ENCODE measurements at places on chromosomes 1 and 21. TPM values are rescaled to one million over a fixed set of nuclear protein-coding genes. Genes with fewer than 3 reads are reported as not detected.
A peak's percentile ranks its signal among the peaks of the same experiment; 100 is the strongest.

The MCOLN3 gene
- total RNA-seq: 0.68 TPM

The DENND2C gene
- total RNA-seq: 0.30 TPM

The DMBX1 gene
- not detected for total RNA-seq

The MARK1 gene
- total RNA-seq: not detected

The VWA5B1 gene
- total RNA-seq: not detected

The FMO5 gene
- total RNA-seq: 0.09 TPM

The KCNK1 gene
- 5.4 TPM for total RNA-seq

- DNase-seq: no peak
- H3K4me3 ChIP-seq: no peak overlapping the region
- H3K27ac ChIP-seq: peak overlapping the region; percentile 21
- peaks cover 80% of the 10 kb centered on the region for H3K36me3 ChIP-seq
- peaks cover 37% of the 10 kb centered on the region for H3K4me1 ChIP-seq
These were observed 38.1 kb downstream of the RCSD1 start for GRCh38 chr1:167668108-167668507.

GRCh38 chr21:46195595-46196195, 11.4 kb upstream of the SPATC1L start:
- H3K4me3 ChIP-seq: no peak overlapping the region

- H3K27ac ChIP-seq: no peak overlapping the region
- H3K4me1 ChIP-seq: peaks cover 5% of the 10 kb centered on the region
- no peaks in the 10 kb centered on the region for H3K27me3 ChIP-seq
- H3K4me3 ChIP-seq: no peak overlapping the region
These were observed 162.5 kb downstream of the APP start for GRCh38 chr21:26007951-26008498.

GRCh38 chr1:89986020-89986419, 8.9 kb upstream of the ZNF326 start:
- H3K4me1 ChIP-seq: peaks cover under 1% of the 10 kb centered on the region
- no peaks in the 10 kb centered on the region for H3K36me3 ChIP-seq
- no peak overlapping the region for H3K27ac ChIP-seq
- no peak for DNase-seq
- no peak overlapping the region for H3K4me3 ChIP-seq

GRCh38 chr1:84166797-84167196, 22.7 kb downstream of the PRKACB start:
- peaks cover 10% of the 10 kb centered on the region for H3K36me3 ChIP-seq
- DNase-seq: no peak
- no peak overlapping the region for H3K4me3 ChIP-seq
- H3K27ac ChIP-seq: no peak overlapping the region

GRCh38 chr21:24785033-24785432, 822.2 kb downstream of the MRPL39 start:
- DNase-seq: no peak
- H3K27ac ChIP-seq: no peak overlapping the region

DNA sequence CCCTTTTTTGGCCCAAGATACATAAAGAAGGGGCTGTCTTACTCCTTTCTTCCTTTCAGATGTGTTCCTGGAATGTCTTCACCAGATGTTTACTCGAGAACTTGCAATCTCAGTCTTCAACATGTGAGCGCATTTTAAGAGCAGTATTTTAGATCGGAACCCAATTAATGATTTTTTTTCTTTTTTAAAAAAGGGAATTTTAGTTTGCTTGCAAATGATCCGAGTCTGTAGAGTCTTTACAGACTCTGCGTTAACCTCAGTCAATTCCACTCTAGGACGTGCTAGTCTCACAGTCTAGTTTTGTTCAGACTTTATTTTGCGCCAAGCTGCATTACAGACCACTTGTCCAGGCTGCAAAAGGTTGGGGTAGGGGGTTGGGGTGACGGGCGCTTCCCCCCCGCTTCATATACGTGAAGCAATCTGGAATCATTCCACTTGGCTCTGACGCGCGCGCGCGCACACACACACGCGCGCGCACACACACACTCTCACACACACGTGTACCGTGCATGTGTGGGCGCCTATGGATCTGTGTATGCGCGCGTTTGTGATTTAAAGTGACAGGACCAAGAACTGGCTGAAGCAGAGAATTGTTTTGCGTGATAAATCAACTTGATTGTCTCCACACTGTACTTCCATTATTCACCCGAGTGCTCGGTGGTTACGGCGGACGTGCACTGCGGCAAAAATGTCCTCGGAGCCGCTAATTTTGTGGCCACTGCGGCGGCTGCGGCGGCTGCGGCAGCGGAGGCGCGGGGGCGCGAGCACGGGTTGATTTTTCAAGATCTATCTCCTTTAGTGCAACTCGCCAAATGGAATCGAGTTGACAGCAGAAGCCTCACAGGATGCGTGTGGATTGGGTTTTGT, 25.6 kb upstream of the NFIA start:
- peak overlapping the region; percentile 75 for H3K4me3 ChIP-seq
- H3K4me1 ChIP-seq: peaks cover 16% of the 10 kb centered on the region
- H3K36me3 ChIP-seq: no peaks in the 10 kb centered on the region
- no peak overlapping the region for H3K27ac ChIP-seq
- no peak for DNase-seq

DNA sequence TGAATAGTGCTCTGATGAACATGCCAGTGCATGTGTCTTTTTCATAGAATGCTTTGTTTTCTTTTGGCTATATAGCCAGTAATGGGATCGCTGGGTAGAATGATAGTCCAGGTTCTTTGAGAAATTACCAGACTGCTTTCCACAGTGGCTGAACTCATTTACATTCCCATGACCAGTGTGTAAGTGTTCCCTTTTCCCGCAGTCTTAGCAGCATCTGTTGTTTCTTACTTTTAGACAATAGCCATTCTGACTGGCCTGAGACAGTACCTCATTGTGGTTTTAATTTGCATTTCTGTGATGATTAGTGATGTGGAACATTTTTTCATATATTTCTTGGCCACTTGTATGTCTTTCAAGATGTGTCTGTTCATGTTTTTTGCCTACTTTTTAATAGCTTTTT, 784.5 kb downstream of the USP25 start:
- no peaks in the 10 kb centered on the region for H3K36me3 ChIP-seq
- no peaks in the 10 kb centered on the region for H3K4me1 ChIP-seq

GRCh38 chr1:44294588-44295007, 60.5 kb downstream of the ERI3 start:
- H3K4me3 ChIP-seq: no peak overlapping the region
- peaks cover 14% of the 10 kb centered on the region for H3K36me3 ChIP-seq
- no peak for DNase-seq
- H3K27me3 ChIP-seq: no peaks in the 10 kb centered on the region
- H3K4me1 ChIP-seq: no peaks in the 10 kb centered on the region
- no peak overlapping the region for H3K27ac ChIP-seq

GRCh38 chr1:29981586-29982239, 741.7 kb downstream of the MATN1 start:
- H3K4me1 ChIP-seq: no peaks in the 10 kb centered on the region
- no peak overlapping the region for H3K4me3 ChIP-seq
- H3K36me3 ChIP-seq: no peaks in the 10 kb centered on the region
- H3K27me3 ChIP-seq: no peaks in the 10 kb centered on the region

GRCh38 chr1:220410611-220411010, 117.3 kb upstream of the MARK1 start:
- no peak for DNase-seq
- peaks cover 7% of the 10 kb centered on the region for H3K27me3 ChIP-seq
- H3K36me3 ChIP-seq: no peaks in the 10 kb centered on the region
- no peak overlapping the region for H3K4me3 ChIP-seq

- H3K4me3 ChIP-seq: no peak overlapping the region
- no peak overlapping the region for H3K27ac ChIP-seq
- H3K4me1 ChIP-seq: no peaks in the 10 kb centered on the region
- H3K27me3 ChIP-seq: peaks cover 2% of the 10 kb centered on the region
- DNase-seq: no peak
These were observed 20.6 kb downstream of the PADI2 start for GRCh38 chr1:17098446-17099317.

DNA sequence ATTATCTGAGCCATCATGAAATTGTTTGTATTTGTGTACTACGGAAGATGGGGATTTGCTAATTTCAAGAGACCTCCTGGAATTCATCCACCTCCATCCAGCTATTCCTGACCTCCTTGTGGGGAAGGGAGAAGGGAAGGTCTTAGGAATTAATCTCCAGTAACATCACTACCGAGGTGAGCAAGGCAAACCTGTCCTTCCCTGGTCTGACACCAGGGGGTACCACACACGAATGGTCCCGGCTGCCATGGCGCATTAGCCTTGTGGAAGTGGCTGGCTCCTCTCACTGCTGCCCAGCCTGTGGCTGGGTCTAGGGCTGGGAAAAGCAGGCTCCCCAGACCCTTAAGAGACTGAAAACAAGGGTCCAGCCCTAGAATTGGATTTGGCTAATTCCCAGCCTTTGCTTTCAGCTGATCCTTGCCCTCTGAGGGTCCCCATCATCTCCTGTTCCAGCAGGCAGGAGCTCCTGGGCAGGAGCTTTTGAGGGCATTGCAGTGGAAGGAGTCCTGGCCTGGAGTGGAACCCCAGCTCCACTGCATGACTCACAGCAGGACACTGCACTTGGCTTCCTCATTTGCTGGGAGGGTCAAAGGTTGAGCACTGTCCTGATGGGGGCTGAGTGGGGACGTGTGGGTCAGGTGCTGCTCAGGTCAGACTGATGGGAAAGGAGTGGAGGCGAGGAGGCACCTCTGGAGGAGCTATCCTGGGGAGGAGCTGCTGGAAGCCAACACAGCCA, 34.8 kb downstream of the RIMS3 start:
- no peaks in the 10 kb centered on the region for H3K27me3 ChIP-seq
- H3K36me3 ChIP-seq: no peaks in the 10 kb centered on the region
- peaks cover 16% of the 10 kb centered on the region for H3K4me1 ChIP-seq
- no peak overlapping the region for H3K27ac ChIP-seq
- no peak overlapping the region for H3K4me3 ChIP-seq

- H3K4me3 ChIP-seq: no peak overlapping the region
- peak overlapping the region; percentile 41 for H3K27ac ChIP-seq
- H3K27me3 ChIP-seq: no peaks in the 10 kb centered on the region
- DNase-seq: no peak
- H3K36me3 ChIP-seq: peaks cover 70% of the 10 kb centered on the region
- H3K4me1 ChIP-seq: peaks cover 50% of the 10 kb centered on the region
These were observed 3.4 kb downstream of the AP4B1 start for GRCh38 chr1:113901191-113901590.
